ENCODE measurements at places on chromosomes 4 and X.

DNA sequence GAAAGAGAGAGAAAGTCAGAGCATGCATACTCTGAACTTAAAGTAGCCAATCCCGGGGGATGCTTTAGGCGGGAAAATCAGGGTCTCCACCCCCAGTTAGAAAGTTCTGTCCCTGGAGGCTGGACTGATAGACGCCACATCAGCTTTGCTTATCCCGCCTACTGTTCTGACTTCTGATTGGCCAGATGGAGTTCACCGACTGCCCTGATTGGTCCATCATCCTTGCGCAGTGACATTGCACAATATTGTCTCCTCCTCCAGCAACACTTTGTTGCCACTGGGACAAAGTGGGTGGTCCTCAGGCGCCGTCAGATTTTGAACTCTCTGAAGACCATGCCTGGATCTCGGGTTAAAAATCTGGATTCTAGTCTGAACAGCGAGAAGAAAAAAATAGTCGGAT is 50.3 kb downstream of the SSX3 start:
- no peak for DNase-seq

- no peak for DNase-seq
Measured at GRCh38 chr4:48033825-48034413, 17.3 kb downstream of the NIPAL1 start.

- DNase-seq, result peak; percentile 63
Measured at GRCh38 chr4:1072830-1073446, 40.4 kb downstream of the RNF212 start.

- no peak for DNase-seq
Measured at GRCh38 chrX:137151403-137151802, 117.6 kb upstream of the GPR101 start.

DNA sequence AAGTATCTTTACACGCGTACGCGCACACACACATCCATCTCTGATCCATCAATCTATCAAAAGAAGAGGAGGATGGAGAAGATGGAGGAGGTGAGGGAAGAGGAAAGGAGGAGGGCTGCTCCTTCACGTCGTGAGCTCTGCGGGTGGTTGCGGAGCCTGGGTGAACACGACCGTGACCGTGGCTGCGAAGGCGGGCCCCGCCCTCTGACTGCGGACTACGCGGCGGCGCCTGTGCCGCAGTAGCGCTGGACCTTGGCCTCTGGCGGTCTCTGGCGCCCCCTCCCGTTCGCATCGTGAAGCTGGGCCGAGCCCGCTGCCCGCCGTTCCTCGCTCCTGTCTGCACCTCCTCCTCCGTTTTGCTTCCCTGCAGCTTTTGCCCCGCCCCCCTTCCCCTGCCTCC is 37.7 kb upstream of the ARAF start:
- DNase-seq, result peak; percentile 84

GRCh38 chrX:25241461-25241860 is 225.7 kb upstream of the ARX start:
- DNase-seq, result no peak

GRCh38 chrX:10183760-10184159 is 27.0 kb downstream of the CLCN4 start:
- no peak for DNase-seq

DNA sequence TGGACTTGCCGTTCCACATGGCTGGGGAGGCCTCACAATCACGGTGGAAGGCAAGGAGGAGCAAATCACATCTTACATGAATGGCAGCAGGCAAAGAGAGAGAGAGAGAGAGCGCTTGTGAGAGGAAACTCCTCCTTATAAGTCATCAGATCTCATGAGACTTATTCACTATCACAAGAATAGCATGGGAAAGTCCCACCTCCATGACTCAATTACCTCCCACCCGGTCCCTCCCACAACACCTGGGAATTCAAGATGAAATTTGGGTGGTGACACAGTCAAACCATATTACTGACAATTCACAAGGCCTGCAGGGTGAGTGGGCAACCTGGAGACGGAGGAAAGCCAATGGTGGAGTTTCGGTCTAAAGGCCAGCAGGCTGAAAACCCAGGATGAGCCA is 394.3 kb upstream of the TRAM1L1 start:
- no peak for DNase-seq

GRCh38 chr4:2256781-2257191 is 5.1 kb downstream of the MXD4 start:
- DNase-seq, result no peak

- no peak for DNase-seq
Measured at GRCh38 chr4:26032630-26033317, 118.8 kb downstream of the SMIM20 start.

DNA sequence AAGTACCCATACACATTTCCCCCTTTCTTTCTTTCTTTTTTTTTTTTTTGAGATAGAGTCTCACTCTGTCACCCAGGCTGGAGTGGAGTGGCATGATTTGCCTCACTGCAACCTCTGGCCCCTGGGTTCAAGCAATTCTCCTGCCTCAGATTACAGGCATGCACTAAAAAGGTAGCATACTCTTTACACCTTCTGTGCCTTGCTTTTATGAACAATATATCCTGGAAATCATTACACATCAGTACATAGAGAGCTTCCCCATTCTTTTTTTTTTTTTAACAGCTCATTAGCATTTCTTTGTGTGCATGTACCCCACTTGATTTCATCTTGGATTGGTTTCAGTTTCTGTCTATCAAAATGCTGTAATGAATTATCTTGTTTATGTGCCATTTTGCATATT is 18.6 kb upstream of the HSD17B10 start:
- DNase-seq, result no peak

DNA sequence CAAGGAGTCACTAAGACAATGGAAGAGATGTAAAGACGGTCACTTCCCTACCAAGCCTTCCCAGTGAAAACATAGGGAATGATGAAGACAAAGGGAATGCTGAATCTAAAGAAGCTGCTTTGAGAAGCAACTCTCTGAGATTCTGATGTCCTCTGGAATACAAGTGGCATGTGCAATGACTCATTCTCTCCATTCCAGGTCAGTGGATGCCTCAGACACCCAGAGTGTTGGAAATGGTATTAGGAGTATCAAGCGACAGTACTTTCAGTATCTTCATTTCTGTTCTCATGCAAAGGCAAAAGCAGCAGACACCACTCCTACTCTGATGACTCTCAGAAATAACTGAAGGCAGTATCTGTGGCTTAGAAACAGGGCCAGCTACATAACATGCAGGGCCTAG is 102.6 kb downstream of the FSTL5 start:
- DNase-seq, result no peak

GRCh38 chr4:88054901-88055300 is 47.5 kb downstream of the PKD2 start:
- no peak for DNase-seq

DNA sequence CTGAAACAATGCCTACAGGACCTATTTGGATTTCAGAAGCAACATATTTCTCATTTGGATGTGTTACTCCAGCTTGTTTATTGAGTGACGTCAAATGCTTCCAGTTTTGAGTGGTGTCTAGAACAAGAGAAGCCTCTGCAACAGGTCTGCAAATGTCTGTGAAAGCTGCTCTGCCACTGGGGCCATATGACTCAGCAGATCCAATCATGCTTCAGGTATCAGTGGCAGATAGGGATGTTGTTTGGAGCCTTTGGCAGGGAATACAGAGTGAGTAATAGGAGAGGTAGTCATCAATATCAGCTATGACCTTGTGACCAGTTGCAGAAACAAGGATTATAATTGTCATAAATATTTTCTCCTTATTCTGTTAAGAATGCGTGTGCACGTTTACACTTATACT is 141.1 kb upstream of the ZXDA start:
- no peak for DNase-seq

GRCh38 chr4:166501941-166502382 is 628.9 kb downstream of the TLL1 start:
- DNase-seq, result peak; percentile 65

DNA sequence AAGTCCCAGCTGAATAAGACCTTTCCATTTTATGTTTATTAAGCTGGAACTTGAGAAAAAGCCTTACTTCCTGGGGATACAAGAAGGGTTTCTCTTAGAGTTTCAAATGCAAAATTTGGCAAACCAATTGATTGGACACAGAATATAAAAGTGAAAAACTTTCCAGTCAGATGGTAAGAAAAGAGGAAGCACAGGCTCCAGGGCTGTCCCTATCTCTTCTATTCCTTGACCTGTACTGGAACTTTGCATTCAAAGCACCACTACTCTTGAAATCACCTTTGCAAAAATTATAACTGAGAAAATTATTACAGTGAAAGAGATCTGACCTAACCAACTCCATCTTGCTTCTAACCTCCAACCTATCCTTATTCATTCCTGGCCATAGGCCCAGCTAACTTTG is 11.7 kb downstream of the PROM1 start:
- no peak for DNase-seq

GRCh38 chr4:89539374-89539773 is 231.8 kb upstream of the GPRIN3 start:
- DNase-seq, result no peak

DNA sequence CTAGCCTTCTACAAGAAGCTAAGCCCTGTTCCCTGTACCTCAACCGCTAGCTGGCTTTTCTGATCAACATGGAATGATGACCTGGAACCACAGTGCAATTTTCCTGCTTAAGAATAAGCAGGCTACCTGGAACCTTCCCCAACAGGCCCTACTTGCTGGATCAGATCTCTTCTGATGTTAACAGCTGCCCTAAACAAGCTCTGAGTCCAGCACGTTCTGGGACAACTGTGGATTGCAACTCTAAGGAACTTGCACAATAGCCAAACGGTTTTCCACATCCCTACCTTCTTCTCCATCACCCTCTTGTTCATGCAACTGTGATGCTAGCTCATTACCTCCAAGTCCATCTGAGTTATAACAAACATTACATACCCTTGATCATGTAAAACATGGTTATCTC is 19.8 kb downstream of the ATP8A1 start:
- DNase-seq, result no peak

- DNase-seq, result no peak
Measured at GRCh38 chr4:22532117-22532516, 16.3 kb upstream of the ADGRA3 start.

- DNase-seq, result no peak
Measured at GRCh38 chr4:113179996-113180395, 130.5 kb downstream of the ANK2 start.

DNA sequence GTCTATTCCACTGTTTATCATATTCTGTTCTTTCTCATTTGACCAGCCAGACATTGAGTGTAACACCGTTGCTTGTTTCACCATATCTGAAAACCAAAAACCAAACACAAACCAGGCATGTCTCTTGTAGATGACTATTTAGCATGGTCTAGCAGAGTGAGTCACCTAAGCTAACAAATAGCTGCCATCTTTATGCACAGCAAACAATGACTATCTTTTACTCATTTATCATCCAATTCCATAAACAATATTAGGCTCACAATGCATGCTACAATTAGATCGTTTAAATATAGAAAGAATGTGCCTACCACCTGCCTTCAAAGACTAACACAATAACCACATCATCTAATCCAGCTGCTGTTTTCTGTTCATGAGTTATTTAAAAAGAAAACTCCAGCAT is 495.4 kb downstream of the PCDH19 start:
- DNase-seq, result no peak

DNA sequence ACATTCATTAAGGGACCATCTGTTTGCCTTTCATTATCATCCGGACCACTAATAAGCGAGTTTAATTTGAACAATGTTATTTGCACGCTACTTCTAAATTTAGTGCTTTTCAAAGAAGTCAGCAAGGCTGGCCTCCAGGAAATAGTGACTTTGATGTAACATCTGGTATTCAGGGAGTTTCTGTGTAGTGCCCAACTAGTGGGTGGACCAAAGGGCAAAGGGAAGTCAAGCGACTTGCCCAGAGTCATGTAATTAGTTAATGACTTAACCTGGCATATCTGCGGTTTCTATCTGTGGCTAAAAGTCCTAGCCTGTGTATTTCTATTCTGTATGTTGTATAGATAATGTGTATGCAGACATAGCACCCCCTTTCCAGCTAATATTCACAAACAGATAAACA is 56.3 kb upstream of the LCORL start:
- DNase-seq, result no peak

DNA sequence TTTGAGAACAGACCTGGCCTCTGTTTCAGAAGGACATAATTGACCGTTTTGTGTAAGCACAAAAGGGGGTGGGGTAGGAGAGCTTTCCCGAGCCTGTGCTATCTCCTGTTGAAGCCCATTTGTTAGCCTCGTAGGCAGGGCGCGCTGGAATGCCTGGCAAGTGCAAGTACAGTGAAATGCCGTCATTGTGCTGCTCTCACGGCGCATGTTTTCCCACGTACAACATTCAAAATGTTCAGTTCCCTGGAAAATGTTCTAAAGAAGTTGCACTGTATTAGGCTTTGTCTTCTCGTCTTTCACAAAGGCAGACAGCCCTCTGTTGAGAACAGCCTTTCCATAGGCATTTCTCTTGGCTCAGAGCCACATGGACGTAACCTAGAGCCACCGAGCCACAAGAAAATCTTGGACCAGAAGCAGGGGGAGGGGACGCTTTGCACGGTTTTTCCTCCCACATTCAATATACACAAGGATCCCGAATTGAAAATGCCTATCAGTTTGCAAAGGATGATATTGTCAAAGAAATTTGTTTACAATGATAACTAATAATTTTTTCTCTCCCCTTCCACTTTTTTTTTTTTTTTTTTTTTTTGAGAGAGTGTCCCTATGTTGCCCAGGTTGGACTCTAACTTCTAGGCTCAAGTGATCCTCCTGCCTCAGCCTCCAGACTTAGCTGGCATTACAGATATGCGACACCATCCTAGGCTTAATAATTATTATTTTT is 54.6 kb upstream of the RAPGEF2 start:
- no peak for DNase-seq

- DNase-seq, result no peak
Measured at GRCh38 chr4:51825341-51825740, 17.6 kb upstream of the DCUN1D4 start.

GRCh38 chr4:84502955-84503373 is 3.9 kb upstream of the NKX6-1 start:
- DNase-seq, result no peak

DNA sequence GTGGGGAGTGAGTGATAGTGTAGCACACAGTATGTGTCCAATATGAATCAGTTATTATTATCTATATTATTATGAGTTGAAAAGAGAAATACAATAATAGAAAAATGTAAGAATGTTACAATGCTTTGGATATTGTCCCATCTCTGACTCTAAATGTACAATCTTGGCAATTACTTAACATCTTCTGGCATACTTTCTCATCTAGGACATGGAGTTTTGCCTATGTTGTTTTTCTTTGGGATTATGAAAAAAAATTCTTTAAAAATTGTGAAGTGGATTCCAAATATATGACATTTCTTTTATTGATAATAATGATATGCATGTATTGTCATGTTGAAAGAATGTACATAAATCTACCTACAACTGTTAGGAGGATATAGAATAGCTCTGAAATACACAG is 84.1 kb downstream of the TBCK start:
- DNase-seq, result no peak

- DNase-seq, result peak; percentile 50
Measured at GRCh38 chrX:107935664-107936433, 46.3 kb downstream of the TEX13B start.

DNA sequence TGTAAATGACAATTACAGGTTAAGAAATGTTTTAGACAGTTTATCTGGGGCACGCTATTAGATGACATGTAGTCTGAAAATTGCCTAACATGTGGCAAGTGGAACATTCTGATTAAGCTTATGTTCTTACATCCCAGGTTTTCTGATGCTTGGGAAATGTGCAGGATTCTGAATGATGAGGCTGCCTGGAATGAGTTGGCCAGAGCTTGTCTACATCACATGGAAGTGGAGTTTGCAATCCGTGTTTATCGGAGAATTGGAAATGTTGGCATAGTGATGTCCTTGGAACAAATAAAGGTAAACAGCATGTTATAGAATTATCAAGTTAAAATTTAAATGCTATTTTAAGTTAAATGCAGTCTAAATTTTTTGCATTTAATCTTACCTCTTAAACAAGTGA is 49.3 kb downstream of the WDR19 start:
- no peak for DNase-seq

Data from ecto neural progenitor cell (in vitro differentiated cells).